CD4-positive, alpha-beta T cell treated with Interleukin-21 for 1 hour (primary cell): ENCODE measurements at places on chromosomes 6 and 20.
A peak's percentile ranks its signal among the peaks of the same experiment; 100 is the strongest.

DNA sequence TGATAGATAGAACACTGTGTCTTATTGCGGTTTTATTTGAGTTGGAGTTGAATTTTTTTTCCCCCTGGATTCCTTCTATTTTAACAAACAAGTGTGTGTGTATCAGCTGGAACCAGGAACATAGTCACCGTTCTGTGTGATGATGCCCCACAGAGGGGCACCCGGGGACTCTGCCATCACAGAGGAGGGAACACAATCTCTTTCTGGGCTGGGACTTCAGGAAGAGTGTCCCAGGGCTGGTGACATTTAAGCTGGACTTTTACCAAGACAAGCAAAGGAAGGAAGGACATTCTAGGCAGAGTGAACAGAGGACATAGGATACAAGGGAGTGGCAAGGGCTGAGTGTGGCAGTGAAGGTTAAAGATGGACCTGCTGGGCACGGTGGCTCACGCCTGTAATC is 33.2 kb downstream of the TAF8 start:
- DNase-seq, result no peak

GRCh38 chr20:53411129-53411528 is 182.5 kb downstream of the ZNF217 start:
- DNase-seq, result no peak

GRCh38 chr20:48717095-48717672 is 110.6 kb downstream of the PREX1 start:
- DNase-seq, result no peak

DNA sequence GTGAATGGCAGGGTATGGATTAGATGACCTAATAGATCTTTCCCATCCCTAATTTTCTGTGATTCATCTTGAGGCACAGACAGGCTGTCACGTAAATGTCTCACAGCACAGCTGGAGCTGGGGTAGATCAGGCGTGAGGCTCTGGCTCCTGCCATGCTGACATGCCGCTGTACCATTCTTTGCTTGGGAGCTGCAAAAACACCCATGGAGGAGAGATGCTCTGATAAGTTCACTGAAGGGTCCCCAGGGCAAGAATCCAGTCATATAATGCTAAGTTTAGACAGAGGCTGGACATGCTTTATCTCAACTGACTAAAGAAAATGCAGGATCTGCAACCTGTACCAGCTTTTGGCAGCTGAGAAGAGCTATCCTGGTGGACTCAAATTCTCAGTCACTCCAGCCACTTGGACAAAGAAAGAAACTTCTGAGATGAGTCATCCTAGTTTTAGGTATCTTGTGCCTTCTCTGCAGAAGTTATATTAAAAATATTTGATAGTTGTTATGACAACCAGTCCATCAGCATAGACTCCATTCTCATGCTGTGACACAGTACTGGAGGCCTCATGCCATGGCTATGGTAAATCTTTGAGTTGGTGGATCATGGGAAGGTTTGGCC is 185.1 kb upstream of the RAB32 start:
- no peak for DNase-seq

DNA sequence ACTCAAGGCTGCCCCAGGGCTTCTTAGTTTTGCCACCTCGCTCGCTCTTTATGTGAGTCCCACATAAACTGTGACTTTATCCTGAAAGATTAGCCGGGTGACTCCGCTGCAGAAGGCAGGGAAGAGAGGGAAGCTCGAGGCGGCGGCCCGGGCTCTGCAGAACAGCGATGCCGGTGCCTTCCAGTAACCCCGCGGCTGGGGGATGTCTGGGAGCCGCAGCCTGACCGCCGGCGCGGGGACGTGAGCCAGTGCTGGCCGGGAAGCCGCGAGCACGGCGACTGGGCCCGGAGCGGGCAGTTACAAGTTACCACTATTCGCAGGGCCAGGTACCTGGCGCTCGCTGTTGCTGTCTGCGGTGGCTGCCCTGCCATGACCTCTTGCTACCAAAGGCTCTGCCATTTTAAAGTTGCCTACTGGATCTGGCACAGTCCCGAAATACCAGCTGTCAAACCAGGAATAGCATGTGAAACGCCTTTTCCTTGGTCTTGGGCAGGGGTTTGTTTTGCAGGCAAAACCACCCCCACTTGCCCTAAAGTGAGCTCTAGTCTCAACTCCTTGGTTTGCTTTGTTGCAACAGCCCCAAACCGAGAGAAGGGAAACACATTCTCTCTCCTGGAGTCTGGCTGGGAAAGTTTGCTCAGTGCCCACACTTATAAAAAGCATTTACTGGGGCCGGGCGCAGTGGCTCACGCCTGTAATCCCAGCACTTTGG is 124.0 kb upstream of the SLC2A12 start:
- DNase-seq, result no peak

GRCh38 chr20:49558826-49559225 is 9.1 kb downstream of the PTGIS start:
- no peak for DNase-seq

GRCh38 chr6:14754751-14755513 is 490.9 kb upstream of the JARID2 start:
- DNase-seq, result peak; percentile 54

DNA sequence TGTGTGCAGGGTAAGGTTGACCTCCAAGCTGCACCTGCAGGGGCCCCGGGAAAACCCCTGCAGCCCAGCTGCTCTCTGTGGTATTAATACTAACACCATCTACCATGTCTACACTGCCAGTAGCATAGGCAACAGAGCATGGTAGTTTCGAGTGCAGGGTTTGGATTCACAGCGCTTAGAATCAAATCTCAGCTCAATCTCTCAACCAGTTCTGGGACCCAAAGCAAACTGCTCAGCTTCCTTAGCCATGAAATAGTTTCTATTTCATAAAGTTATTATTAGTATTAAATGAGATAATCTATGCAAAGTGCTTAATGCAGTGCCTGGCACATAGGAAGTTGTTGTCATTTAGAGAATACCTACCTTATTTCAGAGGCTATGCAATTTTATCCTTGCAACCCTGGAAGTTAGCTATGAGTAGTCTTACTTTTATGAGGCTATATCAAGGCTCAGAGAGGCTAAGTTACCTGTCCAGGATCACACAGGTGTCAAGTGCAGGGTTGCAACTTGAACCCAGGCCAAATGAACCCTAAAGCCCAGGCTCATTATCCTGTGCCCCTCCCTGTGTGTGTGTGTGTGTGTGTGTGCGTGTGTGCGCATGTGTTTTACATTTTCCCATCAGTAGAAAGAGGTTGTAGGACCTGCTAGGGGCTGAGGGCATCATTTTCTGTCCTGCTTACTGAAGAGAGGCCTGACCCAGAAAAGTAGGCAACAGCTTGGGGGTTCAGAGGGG is 27.6 kb upstream of the MRPS18A start:
- DNase-seq, result no peak

- DNase-seq, result no peak
Observed at GRCh38 chr6:141361559-141361958, 771.2 kb upstream of the GJE1 start.

GRCh38 chr20:56522311-56522710 is 2.2 kb upstream of the FAM209A start:
- no peak for DNase-seq

- DNase-seq, result no peak
Observed at GRCh38 chr6:136360783-136361182, 71.1 kb upstream of the BCLAF1 start.

DNA sequence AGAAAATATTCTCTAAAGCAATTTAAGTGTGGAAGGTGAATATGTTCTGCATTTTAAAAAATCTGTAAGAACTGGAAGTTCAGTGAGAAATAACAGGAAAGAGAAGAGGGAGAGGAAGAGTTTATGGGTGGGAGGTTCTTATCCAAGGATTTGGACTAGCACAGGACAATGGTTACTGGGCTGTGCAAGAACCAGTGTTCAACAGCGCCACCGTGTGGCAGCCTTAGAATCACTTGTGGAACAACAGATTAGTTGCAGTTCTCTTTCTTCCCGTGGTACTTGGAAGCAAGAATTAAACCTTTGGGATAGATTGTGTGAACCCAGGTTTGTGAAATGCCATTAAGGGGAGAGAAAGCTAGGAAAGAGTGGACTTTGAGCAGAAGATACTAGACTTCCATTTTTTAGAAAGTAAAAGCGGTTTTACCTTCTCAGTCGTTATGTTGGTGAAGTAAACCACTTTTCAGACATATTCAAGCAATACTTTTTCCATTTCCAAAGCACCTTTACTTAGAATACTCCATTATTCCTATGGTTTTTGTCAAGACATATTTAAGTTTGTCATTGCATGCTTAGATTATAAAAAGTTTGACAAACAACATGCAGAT is 436.7 kb downstream of the RNF144B start:
- peak; percentile 1 for DNase-seq

DNA sequence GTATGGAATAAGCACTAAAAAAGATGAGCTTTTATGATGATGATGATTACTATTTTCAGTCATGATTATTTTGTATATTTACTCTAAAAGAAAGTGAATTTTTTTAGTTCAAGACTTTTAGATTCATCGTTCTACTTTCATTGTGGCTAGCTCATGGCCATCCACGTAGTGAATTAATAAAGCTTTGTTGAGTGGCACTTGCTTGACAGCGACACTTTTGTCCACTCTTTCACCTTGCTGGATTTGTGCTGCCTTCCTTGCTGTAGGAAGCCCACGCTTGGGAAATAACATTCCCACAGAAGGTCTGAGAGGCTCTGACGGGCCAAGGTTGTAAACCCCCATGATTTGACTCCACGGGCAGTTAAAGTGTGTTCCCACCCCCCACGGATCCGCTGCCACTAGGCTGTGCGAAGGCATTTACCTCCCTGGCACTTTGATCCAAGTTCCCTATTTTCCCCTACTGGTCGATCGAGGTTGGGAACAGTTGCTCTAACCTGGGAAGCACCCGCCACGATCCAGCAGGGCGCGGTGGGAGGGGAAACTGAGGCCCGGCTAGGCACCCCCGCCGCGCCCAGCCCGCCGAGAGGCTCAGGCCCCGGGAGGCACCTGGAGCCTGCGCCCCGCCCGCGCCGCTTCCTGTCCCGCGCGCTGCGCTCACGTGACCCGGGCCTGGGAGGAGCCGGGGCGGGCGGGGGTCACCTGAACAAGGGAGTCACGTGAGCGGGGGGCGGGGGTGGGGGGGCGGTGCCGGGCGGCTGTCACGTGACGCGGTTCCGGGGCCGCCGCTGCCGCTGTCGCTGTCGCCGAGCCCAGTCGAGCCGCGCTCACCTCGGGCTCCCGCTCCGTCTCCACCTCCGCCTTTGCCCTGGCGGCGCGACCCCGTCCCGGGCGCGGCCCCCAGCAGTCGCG is at the start of gene IGF2R:
TSS of gene IGF2R (plus strand) at position 788 of the 909 bp plus-strand sequence. CDS start 165 bp downstream, outside the sequence.
- peak; percentile 92 for DNase-seq

DNA sequence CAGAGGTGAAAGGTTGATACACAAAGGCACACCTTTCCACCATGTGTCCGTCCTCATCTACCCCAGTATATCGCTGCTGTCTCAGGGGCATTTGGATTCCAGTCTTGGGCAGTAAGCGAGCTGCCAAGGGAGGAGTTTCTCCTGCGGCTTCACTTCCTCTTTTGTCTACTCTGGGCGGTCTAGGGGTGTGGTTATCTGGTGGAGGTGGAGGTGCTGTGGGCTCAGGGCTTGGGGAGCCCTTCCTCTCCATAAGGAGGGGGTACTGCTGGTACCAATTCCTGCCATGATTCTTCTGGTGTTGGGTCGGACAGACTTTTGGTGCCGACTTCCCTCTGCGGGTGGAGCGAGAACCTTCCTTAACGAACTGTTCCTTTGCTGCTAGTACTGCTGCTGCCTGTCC is 31.9 kb upstream of the FABP7 start:
- no peak for DNase-seq

GRCh38 chr20:38369389-38369788 is 23.1 kb downstream of the LBP start:
- peak; percentile 5 for DNase-seq

DNA sequence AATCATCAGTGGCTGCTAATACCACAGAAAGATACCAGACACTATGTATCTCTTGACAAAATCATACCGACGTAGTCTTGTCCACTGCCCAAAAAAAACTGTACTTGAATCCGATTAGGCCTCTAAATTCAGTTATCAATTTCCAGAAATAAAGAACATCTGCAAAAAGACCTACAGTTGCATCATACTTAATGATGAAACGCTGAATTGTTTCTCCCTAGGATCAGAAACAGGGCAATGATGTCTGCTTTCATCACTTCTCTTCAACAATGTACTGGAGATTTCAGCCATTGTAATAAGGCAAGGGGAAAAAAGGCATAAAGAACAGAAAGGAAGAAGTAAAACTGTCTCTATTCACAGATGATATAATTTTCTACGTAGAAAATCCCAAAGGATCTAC is 152.0 kb downstream of the TASP1 start:
- DNase-seq, result no peak

DNA sequence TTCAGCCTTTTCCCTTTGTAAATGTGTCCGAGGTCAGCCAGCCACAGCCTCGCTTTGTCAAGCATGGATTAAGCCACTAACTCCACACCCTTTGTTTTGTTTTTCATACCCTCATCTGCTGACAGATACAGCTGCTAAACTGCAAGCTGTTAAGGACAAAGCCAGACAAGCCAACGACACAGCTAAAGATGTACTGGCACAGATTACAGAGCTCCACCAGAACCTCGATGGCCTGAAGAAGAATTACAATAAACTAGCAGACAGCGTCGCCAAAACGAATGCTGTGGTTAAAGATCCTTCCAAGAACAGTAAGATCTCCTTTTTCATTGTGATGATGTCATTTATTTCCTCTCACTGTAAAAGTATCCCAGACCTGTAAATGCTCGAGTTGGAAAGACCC is 269.3 kb downstream of the ARHGAP18 start:
- no peak for DNase-seq

GRCh38 chr6:139373154-139373927 is 1.1 kb downstream of the CITED2 start:
- DNase-seq, result peak; percentile 74

DNA sequence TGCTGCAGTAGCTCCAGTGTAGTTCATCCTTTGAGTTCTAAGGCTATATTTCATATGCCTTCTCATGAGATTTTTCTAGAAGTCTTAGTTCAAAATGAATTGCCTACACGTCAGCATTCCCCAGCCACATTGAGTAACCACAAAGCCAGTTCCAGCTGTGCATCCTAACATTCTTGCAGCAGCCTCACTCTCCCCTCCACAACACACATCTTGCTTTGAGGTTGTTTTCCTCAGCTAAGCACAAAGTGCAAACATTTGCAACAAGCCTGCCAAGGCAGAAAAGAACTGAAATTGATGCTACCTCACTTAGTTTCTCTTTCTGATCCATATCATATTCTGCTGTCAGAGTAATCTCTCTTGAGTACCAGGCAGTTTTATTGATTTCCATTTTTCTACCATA is 160.7 kb upstream of the KCNQ5 start:
- DNase-seq, result no peak

DNA sequence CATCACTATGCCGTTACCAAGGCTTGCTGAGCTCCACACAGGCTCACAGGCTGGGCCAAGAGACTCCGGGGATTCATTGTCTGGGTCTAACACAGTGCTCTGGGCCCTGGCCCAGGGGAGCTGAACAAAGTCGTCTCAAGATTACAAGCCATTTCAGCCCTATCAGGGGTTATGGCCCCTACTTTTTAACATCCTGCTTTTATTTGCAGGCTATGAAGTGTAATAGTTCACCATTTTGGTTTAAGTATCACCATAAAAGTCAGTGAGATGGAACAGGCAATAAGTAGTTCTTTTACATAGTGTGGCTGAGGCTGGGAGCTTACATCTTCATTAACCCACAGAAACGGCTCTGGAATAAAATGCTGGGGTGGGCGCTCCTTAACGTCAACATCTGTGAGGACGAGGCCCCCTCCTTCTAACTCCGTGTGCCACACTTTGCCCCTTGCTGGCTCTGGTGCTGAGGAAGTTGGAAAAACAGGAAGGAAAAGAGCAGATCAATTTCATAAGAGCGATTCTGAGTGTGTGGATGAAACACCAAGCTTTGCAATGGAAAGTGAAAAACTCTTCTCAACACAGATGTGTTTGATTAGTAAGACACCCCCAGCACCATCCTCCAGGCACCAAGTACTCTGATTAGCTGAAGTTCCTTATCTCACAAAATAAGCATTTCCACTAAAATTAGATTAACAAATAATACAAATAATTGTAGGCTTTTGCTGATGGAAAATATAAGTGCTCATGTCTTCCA is 447.3 kb downstream of the MAFB start:
- DNase-seq, result no peak
